NCI-H187 treated with DMSO at 0.1 percent for 48 hours (cell line): ENCODE measurements at places on chromosomes 1 and 21.

GRCh38 chr1:20538227-20538626 is 14.1 kb upstream of the FAM43B start:
- DNase-seq: no peak

DNA sequence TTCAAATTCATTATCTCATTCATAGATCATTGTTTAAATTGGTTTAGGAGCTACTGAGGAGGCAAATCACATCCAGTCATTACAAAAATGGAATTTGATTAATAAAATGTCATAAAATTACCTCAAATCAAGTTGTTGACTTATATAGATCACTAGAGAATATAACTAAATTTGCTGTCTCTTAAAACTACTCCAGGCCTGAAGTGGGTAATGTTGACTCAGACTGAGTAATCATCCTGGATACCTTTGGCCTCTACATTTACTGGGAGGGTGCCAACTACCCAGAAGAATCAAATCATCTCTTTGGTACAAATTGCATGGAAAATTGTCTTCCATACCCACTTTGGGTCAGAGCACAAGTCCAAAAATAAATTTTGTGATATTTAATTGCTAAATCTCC is 191.2 kb upstream of the GREM2 start:
- DNase-seq: no peak

DNA sequence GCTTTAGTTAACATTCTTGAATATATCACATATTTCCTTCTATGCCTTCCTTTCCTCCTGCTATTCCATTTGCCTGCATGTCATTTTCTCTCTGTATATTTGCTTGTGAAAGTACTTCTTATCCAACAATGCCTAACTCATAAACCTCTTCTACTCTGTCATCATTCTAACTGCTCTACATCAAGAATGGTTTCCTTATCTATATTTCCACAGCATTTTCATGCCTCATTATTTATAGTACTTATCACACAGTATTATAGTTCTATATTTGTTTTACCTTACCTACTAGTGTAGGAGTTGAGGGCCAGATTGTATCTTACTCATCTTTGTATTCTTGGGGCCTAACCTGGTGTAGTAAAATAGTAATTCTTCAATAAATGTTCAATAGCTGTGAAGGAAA is 91.5 kb downstream of the ZMYM4 start:
- DNase-seq: no peak

- DNase-seq: no peak
These were observed 41.7 kb upstream of the ECE1 start for GRCh38 chr1:21331752-21332478.

- DNase-seq: no peak
These were observed 35.5 kb downstream of the C21orf91 start for GRCh38 chr21:17783481-17784179.

DNA sequence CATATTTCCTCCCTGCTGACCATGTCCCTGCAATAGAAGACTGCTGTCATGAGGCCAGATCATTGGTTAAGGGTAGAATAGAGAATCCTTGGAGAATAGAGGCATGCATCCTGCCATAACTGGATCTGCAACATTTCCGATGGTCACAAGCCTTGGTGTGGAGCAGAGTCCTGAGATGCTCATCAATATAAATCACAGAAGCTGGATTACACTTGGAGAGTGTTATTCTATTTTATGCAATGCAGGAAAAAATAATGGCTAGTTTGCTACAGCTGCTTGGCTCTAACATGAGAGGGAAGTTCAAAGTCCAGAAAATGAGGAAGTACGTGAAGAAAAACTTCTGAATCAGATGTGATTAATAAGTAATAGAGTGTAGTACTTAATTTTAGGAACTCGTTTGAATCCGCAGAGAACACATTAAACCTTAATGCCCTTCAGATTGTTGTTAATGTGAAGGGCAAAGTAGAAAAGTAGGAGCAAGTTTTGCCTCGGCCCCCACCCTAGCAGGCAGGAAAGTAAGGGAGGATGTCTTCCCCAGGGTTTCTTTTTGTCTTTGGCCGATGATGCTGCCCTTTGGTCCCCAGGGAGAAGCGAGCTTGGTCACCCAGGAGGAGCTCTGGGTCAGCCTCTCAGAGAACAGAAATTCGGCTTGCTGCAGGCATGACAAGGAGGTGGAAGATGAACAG is 59.5 kb downstream of the KCNK1 start:
- no peak for DNase-seq

- no peak for DNase-seq
These were observed 2.3 kb upstream of the CTNNBIP1 start for GRCh38 chr1:9912264-9912936.

DNA sequence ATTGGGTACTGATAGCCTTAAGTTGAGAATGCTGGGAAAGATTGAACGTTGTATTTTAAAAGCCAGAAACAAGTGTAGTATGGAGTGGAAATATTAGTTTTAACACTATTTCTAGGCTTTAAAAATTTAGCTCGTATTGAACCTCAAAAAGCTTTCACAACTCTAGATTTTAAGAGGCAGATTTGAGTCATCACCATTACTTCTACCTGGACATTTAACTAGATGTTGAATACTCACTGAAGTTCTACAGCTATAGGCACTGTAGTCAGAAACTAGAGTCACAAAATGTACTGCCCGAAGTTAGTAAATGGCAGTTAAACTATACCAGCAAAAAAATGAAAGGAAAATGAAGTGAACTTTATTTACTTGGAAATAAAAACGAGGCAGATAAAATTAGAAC is 96.5 kb downstream of the NEK7 start:
- DNase-seq: no peak

- no peak for DNase-seq
These were observed 914 bp upstream of the ADGRB2 start for GRCh38 chr1:31765041-31765467.

DNA sequence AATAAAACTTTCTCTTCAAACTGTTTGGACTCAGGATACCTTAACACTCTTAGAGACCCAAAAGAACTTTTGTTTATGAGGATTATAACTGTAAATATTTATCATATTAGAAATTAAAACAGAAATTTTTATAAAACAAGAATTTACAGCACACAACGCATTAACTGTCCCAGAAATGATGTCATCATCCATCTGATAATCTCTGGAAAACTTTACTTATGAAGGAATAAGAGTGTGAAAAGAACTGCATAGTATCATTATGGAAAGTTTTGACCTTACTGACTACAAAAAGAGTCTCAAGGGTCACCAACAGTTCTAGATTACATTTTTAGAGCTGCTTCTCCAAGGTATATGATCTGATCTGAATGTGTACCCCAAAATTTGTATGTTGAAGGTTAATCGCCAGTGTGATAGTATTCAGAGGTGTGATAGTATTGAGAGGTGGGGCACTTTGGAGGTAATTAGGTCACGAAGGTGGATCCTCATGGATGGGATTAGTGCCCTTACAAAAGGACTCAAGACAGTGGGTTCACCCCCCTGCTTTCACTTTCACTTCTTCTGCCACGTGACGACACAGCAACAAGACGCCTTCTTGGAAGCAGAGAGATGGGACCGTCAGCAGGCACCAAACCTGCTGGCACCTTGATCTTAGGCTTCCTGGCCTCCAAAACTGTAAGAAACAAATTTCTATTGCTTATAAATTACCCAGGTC is 95.7 kb upstream of the NR5A2 start:
- no peak for DNase-seq

- no peak for DNase-seq
These were observed 153.3 kb downstream of the TOMM20 start for GRCh38 chr1:234975122-234975940.

- DNase-seq: no peak
These were observed 98.9 kb downstream of the TRABD2B start for GRCh38 chr1:47898133-47898845.

DNA sequence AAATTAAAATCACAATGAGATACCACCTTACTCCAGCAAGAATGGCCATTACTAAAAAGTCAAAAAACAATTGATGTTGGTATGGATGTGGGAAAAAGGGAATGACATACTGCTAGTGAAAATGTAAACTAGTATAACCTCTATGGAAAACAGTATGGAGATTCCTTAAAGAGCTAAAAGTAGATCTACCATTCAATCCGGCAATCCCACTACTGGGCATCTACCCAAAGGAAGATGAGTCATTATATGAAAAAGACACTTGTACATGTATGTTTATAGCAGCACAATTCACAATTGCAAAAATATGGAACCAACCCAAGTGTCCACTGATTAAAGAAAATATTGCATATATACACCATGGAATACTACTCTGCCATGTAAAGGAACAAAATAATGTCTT is 37.2 kb downstream of the SUSD4 start:
- DNase-seq: no peak

GRCh38 chr1:180562640-180563025 is 3.9 kb downstream of the OVAAL start:
- DNase-seq: no peak

- DNase-seq: no peak
These were observed 150.9 kb upstream of the DSCAM start for GRCh38 chr21:40997831-40998230.

GRCh38 chr1:162361349-162361748 is 15.3 kb downstream of the SPATA46 start:
- DNase-seq: no peak

DNA sequence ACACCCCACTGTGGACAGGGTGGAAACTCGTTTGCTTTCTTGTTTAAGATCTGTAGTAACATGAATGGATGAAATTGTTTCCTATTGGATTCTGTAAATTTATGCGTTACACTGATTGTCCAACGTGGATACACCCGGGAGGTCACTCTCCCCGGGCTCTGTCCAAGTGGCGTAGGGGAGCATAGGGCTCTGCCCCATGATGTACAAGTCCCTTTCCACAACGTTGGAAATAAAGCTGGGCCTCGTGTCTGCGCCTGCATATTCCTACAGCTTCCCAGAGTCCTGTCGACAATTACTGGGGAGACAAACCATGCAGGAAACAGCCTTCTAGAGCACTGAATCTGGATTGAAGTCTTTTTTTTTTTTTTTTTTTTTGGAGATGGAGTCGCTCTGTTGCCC is 1.4 kb downstream of the RCC1 start:
- no peak for DNase-seq

DNA sequence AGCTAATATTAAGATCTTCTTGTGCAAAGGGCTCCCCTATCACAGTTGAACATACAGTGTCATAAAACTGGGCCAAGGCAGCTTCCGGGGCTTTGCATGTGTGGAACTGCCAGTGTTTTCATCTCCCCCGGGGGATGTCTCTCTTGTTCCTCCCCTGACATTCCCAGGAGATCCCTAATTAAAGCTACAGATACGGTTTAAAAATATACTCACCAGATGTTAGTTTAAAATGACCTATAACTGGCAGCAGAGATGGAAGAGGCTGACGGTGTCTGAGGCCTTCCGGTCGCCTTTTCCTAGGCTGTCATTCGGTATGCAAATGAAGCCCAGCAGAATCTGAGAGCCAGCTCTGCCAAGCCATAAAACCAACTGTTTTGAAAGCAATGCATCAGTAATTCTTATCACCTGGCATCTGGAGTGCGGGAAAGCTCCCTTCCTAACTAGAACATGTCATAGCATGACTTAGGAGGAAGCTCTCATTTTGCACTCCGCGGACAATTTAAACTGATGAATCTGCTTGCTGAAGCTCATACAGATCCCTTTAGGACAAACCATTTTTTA is 436.5 kb upstream of the VAMP3 start:
- DNase-seq: peak; percentile 86

- no peak for DNase-seq
These were observed 326.9 kb downstream of the DUSP10 start for GRCh38 chr1:221414772-221415539.

GRCh38 chr1:220895412-220895946 is 16.2 kb downstream of the HLX start:
- DNase-seq: no peak

GRCh38 chr1:187692799-187693198 is 864.0 kb downstream of the PLA2G4A start:
- no peak for DNase-seq

GRCh38 chr1:176783309-176783708 is 320.3 kb downstream of the PAPPA2 start:
- DNase-seq: no peak

- no peak for DNase-seq
These were observed 698.8 kb downstream of the MATN1 start for GRCh38 chr1:30024411-30025195.

- no peak for DNase-seq
These were observed 32.7 kb downstream of the PPP2R5A start for GRCh38 chr1:212317916-212318315.

- no peak for DNase-seq
These were observed 5.2 kb downstream of the H6PD start for GRCh38 chr1:9239622-9240401.

DNA sequence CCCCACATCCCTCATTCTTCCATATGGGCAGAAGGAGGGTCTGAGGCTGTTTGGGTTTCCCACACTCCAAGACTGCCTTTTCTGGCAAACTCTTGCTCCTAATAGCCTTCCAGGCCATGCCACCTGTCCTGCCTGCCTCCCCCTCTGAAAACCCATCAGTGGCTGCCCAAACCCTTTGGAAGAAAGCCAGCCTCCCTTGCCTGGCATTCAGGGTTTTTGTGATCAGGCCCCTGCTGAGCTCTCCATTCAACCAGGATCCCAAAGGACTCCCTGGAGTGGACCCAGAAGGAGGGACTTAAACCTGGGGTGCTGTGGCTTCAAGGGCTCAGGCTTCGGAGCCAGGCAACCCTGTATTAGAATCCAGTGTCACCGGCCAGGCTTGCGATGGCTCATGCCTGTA is 4.2 kb upstream of the GUCA2A start:
- DNase-seq: no peak

- no peak for DNase-seq
These were observed 302.3 kb upstream of the NRIP1 start for GRCh38 chr21:15367061-15367626.

GRCh38 chr1:87549738-87550137 is 221.1 kb downstream of the LMO4 start:
- DNase-seq: no peak

GRCh38 chr21:17476006-17476405 is 36.8 kb upstream of the CXADR start:
- no peak for DNase-seq

DNA sequence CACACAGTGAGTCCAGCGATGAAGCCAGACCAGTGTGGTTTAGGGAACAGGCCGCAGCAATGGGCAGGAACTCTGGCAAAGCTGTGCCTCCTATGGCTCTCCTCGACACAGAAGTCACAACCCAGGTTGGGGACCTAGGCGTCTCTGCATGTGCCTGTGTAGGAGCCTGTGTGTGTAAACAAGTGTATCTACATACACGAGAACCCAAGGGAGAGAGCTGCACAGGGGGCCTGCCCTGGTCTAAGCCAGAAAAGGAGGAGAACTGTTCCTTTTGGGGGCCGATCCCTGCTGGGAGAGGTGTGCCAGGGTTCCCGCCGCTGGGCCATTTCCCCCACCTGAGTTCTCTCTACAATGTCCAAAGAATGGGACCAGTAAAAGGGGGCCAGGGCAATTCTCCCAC is 56.0 kb downstream of the CD247 start:
- no peak for DNase-seq

- DNase-seq: no peak
These were observed 106.2 kb downstream of the RUNX1 start for GRCh38 chr21:34942911-34943310.
